ENCODE measurements at places on chromosomes 3 and 15.
A peak's percentile ranks its signal among the peaks of the same experiment; 100 is the strongest.

- DNase-seq, result no peak
Measured at GRCh38 chr3:131568460-131568859, 65.7 kb upstream of the MRPL3 start.

- no peak for DNase-seq
Measured at GRCh38 chr3:168029705-168030104, 66.0 kb downstream of the GOLIM4 start.

- no peak for DNase-seq
Measured at GRCh38 chr15:42059661-42060476, 34.5 kb downstream of the PLA2G4D start.

DNA sequence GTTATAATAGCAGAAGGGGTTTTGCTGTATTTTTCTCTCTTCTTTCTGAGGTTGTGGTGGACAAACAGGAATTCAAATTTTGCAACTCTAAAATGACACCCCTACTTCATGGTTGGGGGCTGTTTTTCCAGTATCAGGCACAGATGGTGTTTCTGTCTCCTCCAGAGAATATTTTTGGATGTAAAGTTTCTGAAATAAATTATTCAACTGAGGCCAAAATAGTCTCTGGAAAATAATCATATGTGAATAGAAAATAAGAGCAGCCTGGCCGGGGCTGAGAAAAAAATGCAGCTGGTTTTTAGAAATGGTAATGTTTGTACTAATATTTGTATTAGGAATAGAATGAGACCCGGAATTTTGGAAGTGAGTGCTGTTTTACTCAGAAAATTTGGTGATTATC, 121.3 kb upstream of the ADAMTS9 start:
- no peak for DNase-seq

DNA sequence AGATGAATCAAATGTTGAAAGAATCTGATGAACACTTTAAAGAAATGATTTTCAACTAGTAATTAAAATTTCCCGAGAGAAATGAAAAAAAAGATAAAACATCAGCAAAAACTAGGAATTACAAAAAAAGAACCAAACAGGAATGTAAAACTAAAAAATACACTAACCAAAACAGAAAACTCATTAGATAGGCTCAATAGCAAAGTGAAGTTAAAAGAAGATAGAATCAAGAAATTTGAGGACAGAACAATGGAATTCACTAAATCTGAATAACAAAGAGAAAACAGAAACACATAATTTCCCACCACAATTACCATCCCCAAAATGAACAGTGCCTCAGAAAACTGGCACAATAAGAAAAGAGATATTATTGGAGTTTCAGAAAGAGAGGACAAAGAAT, 290.1 kb upstream of the CNTN4 start:
- no peak for DNase-seq

GRCh38 chr3:101685870-101686307, 629 bp downstream of the RPL24 start:
- DNase-seq, result no peak

DNA sequence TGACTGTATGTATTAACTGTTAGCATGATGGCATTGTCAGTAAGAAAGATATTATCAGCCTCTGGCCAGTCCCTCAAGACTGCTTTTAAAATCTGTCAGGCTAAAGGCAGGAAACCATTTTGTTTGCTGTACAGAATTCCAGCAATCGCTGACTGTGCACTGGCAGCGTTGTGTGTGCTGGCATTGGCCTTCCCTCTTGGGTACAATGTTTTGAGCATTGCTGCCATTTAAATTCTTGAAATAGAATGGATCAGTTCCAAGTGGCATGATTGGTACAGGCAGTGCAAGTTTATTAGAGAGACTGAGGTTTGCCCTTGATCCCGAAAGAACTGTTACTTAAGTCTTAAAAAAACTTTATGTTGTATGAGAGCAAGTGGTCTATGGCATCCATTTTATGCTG, 788.7 kb downstream of the OTOL1 start:
- no peak for DNase-seq

DNA sequence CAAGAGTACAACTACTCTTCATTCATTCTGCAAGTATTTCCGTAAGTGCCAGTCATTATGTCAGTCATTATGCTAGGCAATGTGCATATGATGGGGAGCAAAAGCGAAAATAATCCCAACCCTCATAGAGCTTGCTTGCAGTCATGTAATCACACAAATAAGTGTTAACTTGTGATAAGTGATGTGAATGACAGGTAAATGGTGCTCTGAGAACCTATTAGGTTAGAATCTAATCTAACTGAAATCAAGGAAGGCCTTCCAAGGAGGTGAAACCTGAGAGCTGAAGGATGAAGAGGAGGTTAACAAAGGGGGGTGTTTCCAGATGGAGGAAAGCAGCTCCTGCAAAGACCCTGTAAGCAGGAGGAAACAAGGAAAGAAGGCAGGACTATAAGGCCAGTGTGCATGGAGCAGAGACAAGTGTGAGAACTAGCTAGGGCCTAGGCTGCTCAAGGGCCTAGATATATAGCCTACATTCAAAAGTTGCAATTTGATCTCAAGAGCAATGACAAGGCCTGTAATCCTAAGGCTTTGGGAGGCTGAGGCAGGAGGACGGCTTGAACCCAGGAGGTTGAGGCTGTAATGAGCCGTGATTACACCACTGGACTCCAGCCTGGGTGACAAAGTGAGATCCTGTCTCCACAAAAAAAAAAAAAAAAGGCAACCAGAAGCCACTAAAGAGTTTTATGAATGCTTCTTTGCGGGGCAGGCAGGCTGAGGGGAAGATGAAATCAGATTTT, 5.3 kb downstream of the PTPN9 start:
- DNase-seq, result no peak

- no peak for DNase-seq
Measured at GRCh38 chr15:90539789-90540188, 10.1 kb downstream of the CRTC3 start.

GRCh38 chr3:52020796-52021195, 25.1 kb upstream of the RPL29 start:
- no peak for DNase-seq

DNA sequence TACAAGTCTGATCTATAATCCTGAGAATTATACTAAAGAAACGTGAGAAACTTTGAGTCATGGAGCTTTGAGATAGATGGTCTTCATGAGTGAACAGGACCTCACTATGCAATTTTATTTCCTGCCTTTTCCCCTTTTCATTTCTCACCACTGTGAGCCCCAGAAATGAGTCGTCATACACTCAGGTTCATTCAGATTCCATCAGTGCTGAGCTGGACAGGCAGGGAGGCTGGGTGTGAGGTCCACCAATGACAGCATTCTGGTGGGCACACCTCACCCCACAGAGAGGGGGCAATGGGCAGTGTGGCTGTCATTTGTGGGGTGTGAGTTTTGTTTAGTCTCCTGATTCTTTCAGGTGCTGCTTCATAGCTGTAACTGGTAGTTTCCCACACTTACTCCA, 16.9 kb downstream of the TIGIT start:
- DNase-seq, result no peak

- DNase-seq, result no peak
Measured at GRCh38 chr15:65771870-65772269, 20.2 kb downstream of the DENND4A start.

DNA sequence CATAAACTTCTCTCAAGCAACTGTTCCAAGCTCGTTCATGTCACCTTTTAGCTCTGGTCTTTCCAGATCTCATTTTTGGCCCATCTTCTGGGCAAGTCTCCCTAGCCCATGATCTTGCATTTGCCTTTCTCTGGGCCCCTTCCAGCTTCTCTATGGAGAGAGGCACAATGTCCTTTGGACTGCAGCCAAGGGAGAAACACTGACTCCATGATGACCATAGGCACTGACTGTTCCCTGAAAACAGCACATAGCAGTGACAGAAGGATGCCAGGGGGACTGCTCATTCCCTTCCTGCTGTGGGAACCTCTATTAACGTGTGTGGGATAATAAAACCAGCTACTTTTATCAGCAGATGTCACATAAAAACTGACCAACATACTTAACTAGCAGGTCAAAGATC, 60.3 kb downstream of the STRIT1 start:
- peak; percentile 33 for DNase-seq

- no peak for DNase-seq
Measured at GRCh38 chr15:82968066-82968465, 15.5 kb upstream of the HOMER2 start.

- DNase-seq, result no peak
Measured at GRCh38 chr3:21893242-21893641, 142.2 kb upstream of the ZNF385D start.

GRCh38 chr3:170909129-170909903, 879 bp upstream of the EIF5A2 start:
- no peak for DNase-seq

GRCh38 chr3:105781871-105782270, 86.9 kb downstream of the CBLB start:
- no peak for DNase-seq

GRCh38 chr3:133092681-133093080, 54.5 kb downstream of the TMEM108 start:
- DNase-seq, result no peak

- DNase-seq, result no peak
Measured at GRCh38 chr15:40053831-40054604, 15.0 kb upstream of the SRP14 start.

- DNase-seq, result peak; percentile 65
Measured at GRCh38 chr15:49235446-49236124, 65.5 kb downstream of the GALK2 start.

- no peak for DNase-seq
Measured at GRCh38 chr3:136110481-136110880, 85.7 kb downstream of the MSL2 start.

DNA sequence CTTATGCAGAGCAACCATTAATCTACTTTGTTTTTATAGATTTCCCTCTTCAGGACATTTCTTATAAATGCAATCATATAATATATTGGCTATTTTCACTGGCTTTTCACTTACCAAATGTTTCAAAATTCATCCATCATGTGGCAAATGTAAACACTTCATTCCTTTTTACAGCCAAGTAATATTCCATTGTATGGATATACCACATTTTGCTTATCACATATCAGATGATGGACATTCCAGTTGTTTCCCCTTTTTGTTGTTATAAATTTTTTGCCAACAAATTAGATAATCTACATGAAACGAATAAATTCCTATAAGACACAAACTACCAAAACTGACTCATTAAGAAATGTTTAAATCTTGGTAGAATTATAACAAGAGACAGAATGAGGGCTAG, 79.8 kb upstream of the CSPG5 start:
- DNase-seq, result no peak

GRCh38 chr3:4756057-4756775, 223.0 kb upstream of the BHLHE40 start:
- DNase-seq, result no peak

DNA sequence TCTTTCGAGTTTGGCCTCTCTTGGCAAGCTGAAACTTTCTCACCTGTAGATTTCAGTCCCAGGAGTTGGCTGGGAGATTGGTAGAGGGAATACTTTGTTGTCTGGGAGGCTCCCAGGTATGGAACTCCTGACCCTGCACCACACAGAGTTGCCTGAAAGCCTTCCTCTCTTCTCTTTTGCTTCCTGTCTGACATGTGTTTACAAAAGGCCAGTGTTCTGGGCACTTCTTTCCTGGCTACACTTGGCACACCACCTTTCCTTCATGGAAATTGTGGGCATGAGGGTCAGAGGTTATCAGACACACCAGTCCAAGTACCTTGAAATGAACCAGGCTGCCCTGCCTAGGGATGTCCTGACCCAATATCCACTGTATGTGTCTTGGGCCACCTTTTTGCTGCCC, 123.7 kb downstream of the ABHD5 start:
- DNase-seq, result no peak

GRCh38 chr3:34938784-34939183, 700.5 kb upstream of the ARPP21 start:
- no peak for DNase-seq

DNA sequence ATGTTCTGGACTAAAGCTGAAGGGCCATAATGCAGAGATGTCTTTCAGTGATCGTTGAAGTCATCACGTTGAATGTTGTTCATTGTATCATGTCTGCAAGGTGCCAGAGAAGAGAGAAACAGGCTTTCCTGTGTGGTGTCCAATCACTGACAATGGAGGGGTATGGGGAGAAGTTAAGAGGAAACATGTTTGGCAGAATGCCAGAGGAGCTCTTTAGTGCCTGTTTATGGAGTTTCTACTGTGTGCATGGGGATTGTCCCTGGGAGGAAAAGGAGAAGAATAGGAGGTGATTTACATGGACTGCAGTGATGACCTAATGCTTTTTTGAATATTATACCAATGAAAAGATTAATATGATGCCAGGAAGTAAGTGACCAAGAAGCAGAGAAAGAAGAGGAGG, 11.7 kb downstream of the SCAANT1 start:
- no peak for DNase-seq

DNA sequence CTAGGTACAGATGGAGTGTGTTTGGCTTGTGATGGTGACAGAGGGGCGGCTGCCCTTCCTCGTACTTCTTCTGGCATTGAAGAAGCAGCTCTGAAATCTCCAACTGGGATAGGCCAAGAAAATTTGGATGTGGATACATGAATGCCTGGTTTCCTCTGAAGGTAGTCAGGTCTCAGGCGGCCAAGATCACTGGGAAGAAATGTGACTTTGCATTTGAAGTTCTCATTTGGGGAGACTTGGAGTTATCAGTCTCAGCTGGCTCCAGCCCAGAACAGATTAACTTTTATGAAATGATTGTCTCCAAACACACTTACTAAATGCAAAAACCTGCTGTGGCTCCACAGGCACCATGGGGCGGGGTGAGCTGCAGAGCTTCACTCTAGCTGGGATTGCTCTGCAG, 215.9 kb downstream of the THSD4 start:
- DNase-seq, result no peak

GRCh38 chr3:58520403-58521335, 16.3 kb downstream of the ACOX2 start:
- DNase-seq, result no peak

GRCh38 chr3:45610119-45610518, 15.6 kb downstream of the LIMD1 start:
- DNase-seq, result no peak

DNA sequence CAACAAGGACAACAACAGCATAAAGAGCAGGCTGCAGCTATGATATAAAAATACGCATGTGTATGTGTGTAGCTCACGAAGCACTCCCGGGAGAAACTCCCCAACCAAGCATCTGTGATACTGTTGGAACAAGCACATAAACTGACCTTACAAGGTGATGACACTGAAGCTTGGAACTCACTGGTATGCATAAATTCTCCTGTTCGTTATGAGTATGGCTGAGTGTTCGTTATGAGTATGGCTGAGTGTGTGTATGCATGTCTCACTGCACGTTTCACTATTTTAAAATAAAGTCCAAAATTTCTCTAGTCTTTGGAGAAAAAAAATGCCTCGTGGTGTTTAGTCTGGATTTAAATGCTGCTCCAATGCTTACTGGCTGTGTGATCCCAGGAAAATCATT, 256.8 kb downstream of the RORA start:
- DNase-seq, result no peak

DNA sequence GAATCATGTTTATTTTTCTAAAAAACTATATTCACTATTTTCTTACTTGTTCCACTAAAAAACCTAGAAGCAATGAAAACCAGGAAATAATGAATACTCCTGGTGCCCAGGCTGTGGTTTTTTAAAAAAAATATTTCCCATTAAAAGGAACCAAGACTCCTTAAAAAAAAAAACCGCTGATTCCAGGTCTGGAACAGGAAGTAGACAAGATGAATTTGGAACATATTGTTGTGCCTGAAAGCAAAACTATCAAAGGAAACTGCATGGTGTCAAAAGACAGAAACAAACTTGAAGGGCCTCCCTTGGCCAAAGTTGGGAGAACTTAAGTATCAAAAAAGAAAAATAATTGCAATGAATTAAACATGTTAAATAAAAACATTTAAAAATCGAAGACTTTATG, 245.3 kb upstream of the P2RY1 start:
- DNase-seq, result no peak

Measured in smooth muscle cell of the brain vasculature (primary cell).